NCI-H748 treated with DMSO at 0.1 percent for 48 hours (cell line): ENCODE measurements at places on chromosomes 11 and 22.

DNA sequence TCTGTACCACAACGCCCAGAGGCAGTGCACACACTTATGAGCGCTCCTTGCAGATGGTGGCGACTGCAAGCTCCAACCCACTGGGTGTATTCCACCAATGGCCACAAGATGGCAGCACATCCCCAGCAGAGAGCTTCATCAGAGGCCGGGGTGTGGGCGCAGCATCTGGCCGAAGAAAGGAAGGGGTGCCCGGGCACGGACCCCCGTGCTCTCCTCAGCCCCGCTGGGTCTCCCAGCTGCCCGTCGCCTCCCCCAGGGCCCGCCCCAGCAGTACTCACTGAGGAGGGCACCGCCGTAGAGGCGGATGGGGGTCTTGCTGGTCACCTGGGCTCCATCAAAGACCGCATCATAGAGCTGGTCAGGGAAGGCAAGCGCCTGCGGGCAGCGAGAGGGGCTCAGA is 14.2 kb downstream of the TP53I11 start:
- peak; percentile 67 for DNase-seq

DNA sequence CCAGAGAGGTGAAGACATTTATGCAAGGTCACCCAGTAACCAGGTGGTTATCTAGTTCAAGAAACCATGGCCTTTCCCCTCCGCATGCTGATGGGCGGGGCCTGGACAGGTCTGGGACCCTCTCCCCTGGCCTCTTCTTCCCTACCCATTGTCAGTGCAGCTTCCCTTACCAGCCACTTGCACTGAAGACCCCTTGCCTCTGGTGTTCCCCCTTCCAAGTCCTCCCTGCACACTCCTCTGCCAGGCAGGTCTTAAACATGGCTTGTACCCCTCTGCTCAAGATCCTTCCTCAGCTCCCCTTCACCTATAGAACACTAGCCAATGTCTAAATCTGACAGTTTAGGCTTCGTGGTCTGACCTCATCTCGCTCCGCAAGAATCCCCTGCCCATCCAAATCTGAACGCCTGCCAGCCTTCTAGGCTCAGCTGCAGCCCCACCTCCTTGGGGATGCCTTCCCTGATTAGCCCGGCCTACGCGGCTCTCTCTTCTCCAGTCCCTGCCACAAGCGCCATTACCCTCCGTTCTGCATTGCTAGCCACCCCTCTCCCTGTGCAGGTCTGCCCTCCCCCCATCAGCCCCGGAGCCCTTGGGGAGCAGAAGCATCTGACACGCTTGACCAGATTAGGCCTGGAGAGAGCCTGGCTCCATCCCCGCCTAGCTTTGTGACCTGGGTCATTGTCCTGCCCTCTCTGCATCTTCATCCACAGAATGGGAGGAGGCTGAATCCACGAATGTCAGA is 213.8 kb downstream of the DSCAML1 start:
- DNase-seq = no peak

- no peak for DNase-seq
Observed at GRCh38 chr11:19441752-19442553, 201.2 kb upstream of the E2F8 start.

DNA sequence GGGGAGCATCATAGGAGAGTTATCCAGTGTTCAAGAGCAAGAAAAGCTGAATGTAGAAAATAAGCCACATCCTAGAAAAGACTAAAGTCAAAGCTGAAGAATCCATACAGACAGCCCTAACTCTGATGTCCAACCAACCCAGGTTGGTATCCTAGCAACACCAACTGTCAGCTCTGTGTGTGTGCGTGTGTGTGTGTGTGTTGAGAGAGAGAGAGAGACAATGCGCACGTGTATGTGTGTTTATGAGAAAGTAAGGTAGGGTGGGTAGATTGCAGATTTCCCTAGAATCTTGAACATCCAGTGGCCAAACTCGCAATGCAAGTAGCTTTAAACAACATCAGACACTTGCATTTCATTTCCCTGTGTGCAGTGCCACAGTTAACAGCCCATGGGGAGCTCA is 274.9 kb downstream of the FAM181B start:
- DNase-seq = peak; percentile 26

- DNase-seq = peak; percentile 30
Observed at GRCh38 chr11:19903620-19904069, 191.0 kb downstream of the NAV2 start.

DNA sequence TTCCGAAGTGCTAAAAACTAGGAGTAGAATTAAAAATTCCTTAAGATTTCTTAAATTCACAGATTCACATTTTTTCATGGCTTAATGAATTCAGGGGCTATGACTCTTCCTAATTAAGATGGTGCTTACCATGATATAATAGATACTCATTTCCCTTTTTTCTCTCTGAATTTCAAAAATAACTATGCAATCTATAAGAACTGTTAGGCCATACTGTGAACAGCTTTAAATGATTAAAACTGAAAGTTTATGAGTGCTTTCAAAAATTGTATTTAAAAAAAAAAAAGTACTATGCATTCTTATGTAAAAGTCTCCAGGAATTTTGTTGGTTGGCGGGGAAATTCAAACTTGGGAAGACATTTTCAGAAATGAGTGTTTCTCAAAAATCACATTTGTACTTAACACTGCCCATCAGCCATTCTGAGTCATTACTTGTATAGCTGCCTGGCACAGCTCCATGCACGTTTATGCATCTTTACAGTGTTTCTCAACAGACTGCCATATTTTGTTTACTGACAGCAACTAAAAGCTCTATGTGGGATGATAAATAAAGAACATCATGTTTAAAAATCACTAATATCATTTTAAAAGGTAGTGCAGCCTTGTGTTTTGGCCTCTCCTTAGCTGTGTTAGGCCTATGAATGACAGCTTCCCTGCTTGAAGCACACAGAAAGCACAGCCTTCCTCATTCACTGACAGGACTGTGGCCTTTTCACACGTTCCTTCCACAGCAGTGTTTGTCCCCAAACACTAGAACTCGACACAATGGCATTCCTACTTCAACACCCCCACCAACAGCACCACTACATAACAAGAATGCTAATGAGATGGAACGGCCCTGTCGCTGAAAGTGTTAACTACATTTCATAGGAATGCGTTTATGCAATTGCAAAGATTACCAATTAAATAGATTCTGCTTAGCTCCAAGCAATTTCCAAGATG is 131.4 kb downstream of the DCDC1 start:
- no peak for DNase-seq

DNA sequence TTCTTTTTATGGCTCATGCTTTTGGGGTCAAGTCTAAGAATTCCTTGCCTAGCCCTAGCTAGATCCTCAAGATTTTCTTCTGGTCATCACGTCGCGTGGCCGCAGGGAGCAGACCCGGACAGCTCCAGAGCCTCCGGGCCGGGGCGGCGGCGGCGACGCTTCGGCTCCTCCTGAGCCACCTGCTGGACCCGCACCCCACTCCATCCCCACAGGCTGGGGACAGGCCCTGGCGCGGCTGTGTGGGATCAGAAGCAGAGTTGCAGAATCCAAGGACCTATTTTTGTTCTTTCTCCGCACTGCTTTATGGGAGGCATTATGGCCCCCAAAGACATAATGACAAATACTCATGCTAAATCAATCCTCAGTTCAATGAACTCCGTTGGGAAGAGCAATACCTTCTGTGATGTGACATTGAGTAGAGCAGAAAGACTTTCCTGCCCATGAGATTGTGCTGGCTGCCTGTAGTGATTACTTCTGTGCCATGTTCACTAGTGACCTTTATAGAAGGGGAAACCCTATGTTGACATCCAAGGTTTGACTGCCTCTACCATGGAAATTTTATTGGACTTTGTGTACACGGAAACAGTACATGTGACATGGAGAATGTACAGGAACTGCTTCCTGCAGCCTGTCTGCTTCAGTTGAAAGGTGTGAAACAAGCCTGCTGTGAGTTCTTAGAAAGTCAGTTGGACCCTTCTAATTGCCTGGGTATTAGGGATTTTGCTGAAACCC is 12.4 kb upstream of the SCARF2 start:
- no peak for DNase-seq

GRCh38 chr11:88312628-88313027 is 24.9 kb downstream of the CTSC start:
- no peak for DNase-seq

GRCh38 chr11:7543302-7543701 is 29.5 kb downstream of the PPFIBP2 start:
- DNase-seq = no peak

- DNase-seq = no peak
Observed at GRCh38 chr11:86676533-86677154, 4.2 kb upstream of the ME3 start.

DNA sequence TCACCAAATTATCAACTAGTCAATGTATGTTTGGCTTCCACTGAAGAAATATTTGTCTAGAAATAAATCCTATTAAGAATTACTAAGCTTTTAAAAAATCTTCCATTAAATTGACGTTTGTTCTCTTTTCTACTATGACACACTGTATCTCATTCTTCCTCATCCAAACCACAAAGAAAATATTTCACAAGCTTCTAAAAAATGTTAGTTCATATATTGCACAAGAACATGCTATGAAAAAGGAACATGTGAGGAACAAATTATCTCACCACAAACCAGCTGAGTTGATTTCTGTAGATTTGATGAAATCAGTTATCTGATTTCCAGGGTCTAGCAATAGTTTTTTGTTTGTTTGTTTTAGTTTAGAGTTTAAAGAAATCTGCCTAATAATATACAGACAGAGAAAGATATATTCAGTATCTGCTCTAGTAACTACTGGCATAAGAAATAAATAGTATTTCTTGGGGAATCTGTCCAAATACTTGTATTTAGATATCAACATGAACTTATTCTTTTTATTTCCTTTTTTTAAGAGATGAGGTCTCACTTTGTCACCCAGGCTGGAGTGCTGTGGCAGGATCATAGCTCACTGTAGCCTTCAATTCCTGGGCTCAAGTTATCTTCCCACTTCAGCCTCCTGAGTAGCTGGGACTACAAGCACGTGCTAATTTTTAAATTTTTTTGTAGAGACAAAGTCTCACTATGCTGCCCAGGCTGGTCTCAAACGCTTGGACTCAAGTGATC is 161.7 kb downstream of the ATG16L2 start:
- no peak for DNase-seq

GRCh38 chr11:121372671-121373429 is 79.3 kb upstream of the SORL1 start:
- no peak for DNase-seq

DNA sequence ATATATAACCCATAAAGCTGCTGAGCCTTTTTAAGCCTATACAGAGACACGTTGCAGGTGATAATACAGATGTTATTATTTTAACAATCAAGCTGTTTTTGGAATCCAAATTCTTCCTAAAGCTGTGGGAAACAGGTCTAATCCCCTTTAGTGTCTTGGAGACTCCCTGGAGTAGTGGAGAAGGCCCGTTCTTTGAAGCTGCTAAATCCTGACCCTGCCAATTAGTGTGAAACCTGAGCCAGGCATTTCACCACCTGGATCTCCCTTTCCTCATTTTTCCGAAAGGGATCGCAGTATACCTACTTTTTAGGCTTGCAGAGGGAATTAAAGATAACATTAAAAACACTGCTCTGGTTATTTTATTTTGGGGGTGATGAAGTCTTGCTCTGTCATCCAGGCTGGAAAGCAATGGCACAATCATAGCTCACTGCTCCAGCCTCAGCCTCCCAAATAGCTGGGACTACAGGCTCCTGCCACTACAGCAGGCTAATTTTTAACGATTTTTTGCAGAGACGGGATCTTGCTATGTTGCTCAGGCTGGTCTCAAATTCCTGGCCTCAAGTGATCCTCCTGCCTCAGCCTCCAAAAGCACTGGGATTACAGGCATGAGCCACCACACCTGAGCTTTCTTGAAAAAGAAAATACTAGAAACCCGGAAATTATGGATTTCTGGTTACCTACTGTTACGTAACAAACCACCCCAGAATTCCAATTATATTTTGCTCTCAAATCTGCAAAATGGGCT is 1.7 kb upstream of the EIF4ENIF1 start:
- no peak for DNase-seq

DNA sequence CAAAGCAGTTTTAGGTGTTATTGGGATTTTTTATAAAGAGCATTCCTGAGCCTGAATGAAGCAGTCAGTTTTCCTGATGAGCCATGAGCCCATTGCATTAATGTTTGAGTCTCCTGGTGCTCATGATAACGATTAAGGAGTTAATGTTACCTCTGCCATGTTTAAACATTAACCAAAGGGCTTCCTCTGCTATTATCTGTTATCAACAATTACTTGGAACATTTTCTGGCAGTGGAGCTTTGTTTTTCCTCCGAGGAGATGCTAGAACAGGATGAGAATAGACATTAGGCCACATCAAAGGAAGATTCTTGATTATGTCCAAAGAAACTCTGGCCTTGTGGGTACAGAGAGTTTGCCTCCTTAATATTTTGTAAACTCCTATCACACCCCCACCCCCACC is 49.9 kb downstream of the ZNRF3 start:
- no peak for DNase-seq

GRCh38 chr22:40666151-40666848 is 13.0 kb upstream of the MCHR1 start:
- DNase-seq = no peak

DNA sequence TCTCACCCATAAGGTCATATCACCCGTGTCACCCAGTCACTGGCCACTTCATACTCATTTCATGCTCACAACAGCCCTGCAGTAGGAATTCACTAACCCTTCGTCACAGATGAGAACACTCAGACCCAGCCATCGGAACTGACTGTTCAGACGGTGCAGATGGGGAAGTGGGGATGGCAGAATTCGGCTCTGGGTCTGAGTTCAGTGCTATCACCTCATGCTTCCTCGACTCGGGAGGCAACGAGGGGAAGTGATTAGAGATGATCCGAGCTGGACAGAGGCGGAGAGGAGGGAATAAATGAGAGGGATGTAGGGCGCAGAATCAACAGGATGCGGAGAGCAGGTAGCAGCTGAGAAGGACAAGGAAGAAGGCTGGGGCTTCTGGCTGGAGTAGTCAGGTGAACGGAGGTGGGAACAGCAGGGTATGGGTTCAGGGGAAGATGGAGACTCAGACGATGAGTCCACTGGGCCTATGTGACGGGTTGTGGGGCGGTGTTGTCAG is 4.7 kb downstream of the B3GNT6 start:
- DNase-seq = no peak

DNA sequence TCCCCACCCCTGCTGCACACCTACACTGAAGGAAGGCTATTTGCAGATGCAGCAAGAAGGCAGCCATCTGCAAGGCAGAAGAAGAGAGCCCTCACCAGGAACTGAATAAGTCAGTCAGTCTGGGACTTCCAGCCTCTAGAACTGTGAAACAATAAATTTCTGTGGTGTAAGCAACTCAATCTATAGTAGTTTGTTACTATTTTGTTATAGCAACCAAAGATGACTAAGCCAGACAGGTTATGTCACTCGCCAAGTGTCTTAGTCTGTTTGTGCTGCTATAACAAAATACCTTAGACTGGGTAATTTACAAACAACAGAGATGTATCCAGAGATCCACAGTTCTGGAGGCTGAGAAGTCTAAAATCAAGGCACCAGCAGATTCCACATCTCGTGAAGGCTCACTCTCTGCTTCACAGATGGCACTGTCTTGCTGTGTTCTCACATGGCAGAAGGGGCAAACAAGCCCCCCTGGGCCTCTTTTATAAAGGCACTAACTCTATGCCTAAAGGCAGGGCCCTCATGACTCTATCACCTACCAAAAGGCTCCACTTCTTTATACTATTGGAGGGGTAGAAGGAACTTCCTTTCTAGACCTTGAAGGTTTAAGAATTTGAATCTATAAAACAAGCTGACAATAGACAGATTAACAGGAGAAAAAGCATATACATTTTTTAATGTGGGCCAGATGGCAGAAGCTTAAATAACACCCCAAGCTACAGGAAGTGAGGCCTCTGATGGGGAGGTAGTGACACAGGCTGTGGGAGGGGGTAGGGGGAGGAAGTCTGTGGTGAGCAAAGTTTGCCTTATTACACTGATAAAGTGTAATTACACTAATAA is 12.3 kb downstream of the APOL6 start:
- DNase-seq = no peak
